MM.1S (cell line): ENCODE measurements at places on chromosomes 6 and 20.

- no peaks in the 10 kb centered on the region for H3K27me3 ChIP-seq
- no peaks in the 10 kb centered on the region for H3K36me3 ChIP-seq
- H3K27ac ChIP-seq, result no peak overlapping the region
- no peak overlapping the region for H3K4me3 ChIP-seq
- H3K4me1 ChIP-seq, result peaks cover 7% of the 10 kb centered on the region; the same call in 1 of the 2 replicates
Observed at GRCh38 chr6:152112491-152113261, 305.2 kb downstream of the ESR1 start.

GRCh38 chr6:153309651-153310050 lies 178.6 kb upstream of the RGS17 start:
- DNase-seq, result no peak
- no peaks in the 10 kb centered on the region for H3K27me3 ChIP-seq
- H3K4me3 ChIP-seq, result no peak overlapping the region
- H3K4me1 ChIP-seq, result no peaks in the 10 kb centered on the region

DNA sequence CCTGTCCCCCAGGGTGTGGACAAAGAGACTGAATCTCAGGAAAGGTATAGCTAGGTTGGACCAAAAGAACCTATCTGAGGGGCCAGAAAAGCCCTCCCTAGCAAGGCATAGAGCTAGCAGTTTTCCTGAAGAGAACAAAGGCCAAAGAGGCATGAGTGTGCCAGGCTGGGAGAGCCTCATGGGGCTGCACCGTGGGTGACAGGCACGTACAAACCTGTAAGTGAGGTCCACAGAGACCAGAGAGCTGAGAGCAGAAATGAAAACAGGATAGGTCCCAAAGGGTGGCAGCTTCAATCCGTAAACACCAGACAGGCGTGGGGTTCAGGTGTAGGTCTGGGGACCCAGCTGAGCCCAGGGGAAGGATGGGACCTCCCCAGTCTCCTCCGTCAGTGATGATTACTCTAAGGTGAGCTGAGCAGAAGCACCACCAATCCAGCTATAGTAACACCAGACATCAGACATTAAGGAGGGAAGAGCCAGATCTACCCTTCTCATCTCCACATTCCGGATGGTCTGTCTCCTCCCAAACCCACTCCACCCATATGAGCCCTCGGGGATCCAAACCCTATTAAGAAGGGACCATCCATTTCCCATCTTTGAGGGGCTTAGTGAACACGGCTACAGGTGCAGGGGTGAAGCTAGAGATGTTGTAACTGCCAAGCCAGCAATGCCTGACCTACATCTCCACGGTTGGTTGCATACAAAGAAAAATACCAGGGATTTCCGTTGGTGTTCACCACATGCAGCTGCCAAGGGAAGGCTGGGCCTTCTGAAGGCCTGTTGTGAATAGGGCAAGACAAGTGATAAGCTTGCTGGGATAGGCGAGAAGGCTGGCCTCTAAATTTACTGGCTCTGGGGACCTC lies 38.3 kb downstream of the BCL2L1 start:
- DNase-seq, result peak; percentile 54
- H3K27me3 ChIP-seq, result no peaks in the 10 kb centered on the region
- H3K4me1 ChIP-seq, result peaks cover 83% of the 10 kb centered on the region
- peaks cover 12% of the 10 kb centered on the region; the same call in 1 of the 2 replicates for H3K36me3 ChIP-seq

GRCh38 chr20:52209154-52209571 lies 17.6 kb upstream of the ZFP64 start:
- peaks cover 14% of the 10 kb centered on the region; the same call in 1 of the 2 replicates for H3K4me1 ChIP-seq
- no peak overlapping the region for H3K27ac ChIP-seq
- DNase-seq, result no peak
- H3K36me3 ChIP-seq, result no peaks in the 10 kb centered on the region

DNA sequence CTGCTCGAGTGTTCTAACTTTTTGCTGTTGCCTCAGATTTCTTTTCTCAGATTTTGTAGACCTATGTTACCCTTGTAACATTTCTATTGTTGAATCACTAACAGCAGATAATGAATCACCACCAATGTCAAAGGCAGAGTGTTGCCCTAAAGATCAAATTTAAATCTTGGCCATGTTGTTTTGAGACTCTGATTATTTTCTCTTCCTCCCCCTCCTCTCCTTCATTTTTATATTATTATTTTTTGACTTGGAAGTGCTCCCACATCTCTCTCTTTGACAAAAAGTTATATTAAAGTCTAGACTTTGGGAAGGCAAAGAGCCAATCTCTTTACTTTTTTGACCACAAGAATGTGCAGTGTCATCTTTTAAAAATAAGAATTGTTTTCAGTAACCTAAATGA lies 422.7 kb downstream of the NKAIN2 start:
- H3K27ac ChIP-seq, result no peak overlapping the region
- no peak overlapping the region for H3K4me3 ChIP-seq
- no peaks in the 10 kb centered on the region for H3K4me1 ChIP-seq
- H3K36me3 ChIP-seq, result no peaks in the 10 kb centered on the region

- no peak overlapping the region for H3K4me3 ChIP-seq
- DNase-seq, result no peak
- H3K27me3 ChIP-seq, result no peaks in the 10 kb centered on the region
- no peaks in the 10 kb centered on the region for H3K4me1 ChIP-seq
- H3K36me3 ChIP-seq, result no peaks in the 10 kb centered on the region
Observed at GRCh38 chr20:23289249-23289648, 61.3 kb upstream of the NXT1 start.

GRCh38 chr6:34519971-34520644 lies 36.0 kb downstream of the SPDEF start:
- H3K27ac ChIP-seq, result no peak overlapping the region
- no peaks in the 10 kb centered on the region for H3K4me1 ChIP-seq
- no peaks in the 10 kb centered on the region for H3K36me3 ChIP-seq
- H3K4me3 ChIP-seq, result no peak overlapping the region
